ENCODE measurements at places on chromosomes 12 and 14. TPM values are rescaled to one million over a fixed set of nuclear protein-coding genes. Genes with fewer than 3 reads are reported as not detected.

- no peak for DNase-seq
These were observed 3.1 kb downstream of the SH2B3 start for GRCh38 chr12:111408686-111409402.

GRCh38 chr14:58297412-58297761 is 968 bp upstream of the ARID4A start:
- DNase-seq: no peak

- DNase-seq: no peak
These were observed 167.9 kb downstream of the PRKD1 start for GRCh38 chr14:29759521-29760340.

DNA sequence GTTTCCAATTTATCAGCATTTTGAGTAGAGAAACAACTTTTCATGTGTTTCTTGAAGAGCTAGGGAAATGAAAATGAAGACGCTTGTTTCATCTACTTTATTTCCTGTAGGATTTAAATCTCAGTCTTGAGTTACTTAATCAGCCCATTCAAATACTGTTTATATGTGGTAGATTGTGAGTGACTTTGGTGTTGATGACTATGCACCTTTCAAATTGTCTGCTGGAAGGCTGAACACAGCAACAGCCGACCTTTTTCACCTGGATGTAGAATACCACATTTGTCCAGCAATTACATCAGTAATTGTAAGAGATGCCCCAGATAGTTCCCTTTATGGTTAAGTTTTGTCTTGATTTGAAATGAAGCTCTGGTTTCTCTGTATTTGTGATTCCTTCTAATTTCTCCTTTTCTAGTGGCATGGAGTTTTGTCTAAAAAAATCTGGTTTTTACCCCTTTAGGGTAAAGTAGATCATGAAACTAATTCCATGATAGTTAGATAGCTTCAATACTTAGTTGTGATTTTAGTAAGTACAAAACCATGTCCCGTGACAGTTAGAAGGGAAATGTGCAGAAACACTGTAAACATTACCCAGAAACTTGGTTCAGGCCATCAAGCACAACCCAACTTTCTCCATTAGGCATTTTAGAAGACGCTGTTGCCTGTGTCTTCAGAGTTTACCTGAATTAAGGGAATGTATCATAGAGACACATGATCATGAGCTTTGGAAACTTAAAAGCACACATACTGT is 165.0 kb downstream of the SRGAP1 start:
- DNase-seq: no peak

DNA sequence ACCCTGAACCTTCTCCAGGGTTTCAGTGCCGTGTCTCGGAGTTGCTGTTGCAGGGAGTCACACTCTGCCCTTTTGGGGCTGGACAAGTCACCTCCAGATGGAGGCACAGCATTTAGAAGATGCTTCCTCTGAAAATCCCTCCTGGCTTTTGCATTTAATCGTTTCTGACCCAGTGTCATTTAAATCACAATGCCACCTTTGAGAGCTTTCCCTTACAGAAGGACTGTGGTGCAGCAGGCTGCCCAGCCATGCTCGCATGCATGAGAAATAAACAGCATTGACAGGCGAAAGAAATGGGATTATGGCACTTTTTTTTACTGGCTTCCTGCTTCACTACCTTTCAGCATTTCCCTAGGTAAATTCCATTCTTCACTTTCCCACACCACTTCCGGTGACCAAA is 113.4 kb upstream of the DYRK2 start:
- DNase-seq: no peak

DNA sequence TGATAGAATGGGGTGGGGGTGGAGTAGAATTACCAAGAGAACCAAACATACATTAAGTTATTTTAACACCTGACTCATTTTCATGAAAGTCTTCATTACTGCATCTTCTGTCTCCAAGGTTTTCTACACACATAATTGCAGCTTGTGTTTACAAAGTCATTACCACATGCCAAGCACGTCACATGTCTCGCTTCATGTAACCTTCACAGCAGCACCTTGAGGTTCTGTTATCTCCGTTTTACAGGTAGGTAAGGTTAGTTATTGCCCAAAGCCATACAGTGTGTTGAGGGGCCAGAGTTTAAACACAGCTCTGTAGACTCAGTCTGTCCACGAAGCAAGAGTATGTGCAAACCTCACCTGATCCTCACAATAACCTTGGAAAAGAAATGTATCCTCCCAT is 64.3 kb upstream of the RBM19 start:
- no peak for DNase-seq

DNA sequence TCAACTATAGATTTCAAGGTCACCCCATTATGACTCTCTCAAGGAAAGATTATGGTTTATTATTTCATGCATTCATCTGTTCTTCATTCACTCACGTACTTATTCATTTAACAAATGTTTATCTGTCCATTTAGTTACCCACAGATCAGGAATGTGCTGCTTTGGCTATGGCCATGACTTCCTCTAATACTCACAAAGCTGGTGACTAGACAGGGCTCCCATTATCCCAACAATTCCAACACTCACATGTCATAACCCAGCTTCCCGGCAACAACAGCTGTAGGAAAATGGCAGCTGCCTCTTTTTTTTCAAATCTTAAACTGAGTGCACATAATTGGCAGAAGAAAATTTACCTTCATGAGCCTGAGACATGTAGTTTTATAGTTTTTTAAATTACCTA is 190.8 kb upstream of the CCDC196 start:
- DNase-seq: no peak

GRCh38 chr14:84874436-84874835 is 655.5 kb upstream of the FLRT2 start:
- no peak for DNase-seq

The CLEC14A gene
- total RNA-seq: 90.1 TPM

DNA sequence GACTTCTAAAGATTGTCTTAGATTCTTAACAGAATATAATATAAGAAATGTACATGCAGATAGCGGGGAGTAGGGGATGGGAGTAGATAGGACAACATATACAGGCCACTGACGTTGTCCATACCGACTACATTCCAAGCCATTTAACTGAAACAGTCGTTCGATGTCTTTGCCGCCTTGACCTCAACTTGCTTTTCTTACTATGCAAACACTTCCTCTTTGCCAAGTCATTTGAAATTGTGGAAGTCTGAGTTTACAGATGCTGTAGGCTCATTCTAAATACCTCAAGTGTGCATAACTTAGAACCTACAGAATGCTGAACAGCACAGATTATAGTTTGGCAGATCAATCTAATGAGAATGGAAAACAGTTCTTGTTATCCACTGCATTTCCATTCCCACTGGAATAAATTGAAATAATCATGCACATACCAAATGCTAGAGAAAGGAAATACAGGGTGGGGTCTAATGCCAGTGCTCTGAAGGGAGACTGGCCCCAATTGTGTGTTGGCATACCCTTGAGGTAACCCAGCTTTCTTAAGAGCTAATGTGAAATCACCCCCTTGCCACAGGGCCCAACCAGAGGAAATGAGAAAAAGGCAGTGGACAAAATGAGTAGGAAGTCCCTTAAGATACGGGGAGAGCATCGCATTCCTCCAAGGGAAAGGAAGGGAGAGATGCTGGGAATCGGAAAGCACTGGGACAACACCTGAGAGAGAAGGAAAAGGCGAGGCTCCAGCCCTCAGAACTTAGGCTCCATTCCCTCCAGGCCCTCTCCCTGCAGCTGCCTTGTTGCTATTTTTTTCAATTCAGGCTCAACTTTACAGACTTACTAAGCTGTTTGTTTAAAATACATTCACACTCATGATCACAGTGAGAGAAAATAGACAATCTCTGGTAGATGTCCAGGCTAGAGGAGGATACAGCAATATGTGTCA is 380.9 kb upstream of the TMTC1 start:
- DNase-seq: no peak

- no peak for DNase-seq
These were observed at the start of gene SYNE3 for GRCh38 chr14:95516554-95517181. Gene SYNE3 (minus strand): TSS chr14:95516650. CDS start chr14:95475821, 40,829 bp downstream.

- no peak for DNase-seq
These were observed 13.9 kb downstream of the ZDHHC17 start for GRCh38 chr12:76777765-76778216.

GRCh38 chr12:117011988-117012805 is 87.0 kb downstream of the TESC start:
- no peak for DNase-seq

- DNase-seq: no peak
These were observed 360.2 kb downstream of the GALC start for GRCh38 chr14:87632796-87633195.

DNA sequence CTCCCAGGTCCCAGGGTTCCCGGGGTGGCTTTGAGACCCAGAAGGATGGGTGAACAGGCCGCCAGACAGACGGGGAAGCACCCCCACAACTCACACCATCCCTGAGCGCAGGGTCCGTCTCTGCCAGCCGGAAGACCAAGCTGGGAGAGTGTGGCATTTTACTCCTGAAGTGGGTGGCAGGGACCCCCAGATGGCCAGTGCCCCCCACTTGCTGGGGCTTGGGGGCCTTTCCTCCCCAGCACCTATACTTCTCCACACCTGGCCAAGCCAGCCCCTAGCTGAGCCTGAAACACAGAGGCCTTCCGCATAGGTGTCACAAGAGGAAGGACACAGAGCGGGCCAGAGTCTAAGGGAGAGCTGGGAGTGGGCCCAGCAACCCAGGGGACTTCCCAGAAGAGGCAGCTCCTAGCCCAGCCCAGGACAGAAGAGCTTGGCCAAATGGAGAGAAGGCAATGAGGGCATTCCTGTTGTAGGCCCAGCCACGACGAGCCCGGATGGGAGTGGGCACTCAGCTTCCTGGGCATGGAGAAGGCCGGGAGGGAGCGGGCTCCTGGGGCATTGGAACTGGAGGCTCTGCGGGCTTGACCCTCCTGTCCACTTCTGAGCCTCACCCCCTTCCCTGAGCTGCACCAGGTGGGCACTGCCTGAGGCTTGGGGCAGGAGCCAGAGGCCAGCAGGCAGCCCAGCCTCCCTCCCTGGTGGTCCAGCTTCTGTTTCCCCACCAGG is 3.3 kb downstream of the AHNAK2 start:
- DNase-seq: no peak

The PDE3A gene
- 2.0 TPM for total RNA-seq

The BEGAIN gene
- total RNA-seq: 0.20 TPM

The KRT72 gene
- total RNA-seq: not detected

The PROX2 gene
- total RNA-seq: not detected

The C12orf43 gene
- total RNA-seq: 10.5 TPM

GRCh38 chr12:58750484-58750883 is 169.8 kb downstream of the LRIG3 start:
- no peak for DNase-seq

DNA sequence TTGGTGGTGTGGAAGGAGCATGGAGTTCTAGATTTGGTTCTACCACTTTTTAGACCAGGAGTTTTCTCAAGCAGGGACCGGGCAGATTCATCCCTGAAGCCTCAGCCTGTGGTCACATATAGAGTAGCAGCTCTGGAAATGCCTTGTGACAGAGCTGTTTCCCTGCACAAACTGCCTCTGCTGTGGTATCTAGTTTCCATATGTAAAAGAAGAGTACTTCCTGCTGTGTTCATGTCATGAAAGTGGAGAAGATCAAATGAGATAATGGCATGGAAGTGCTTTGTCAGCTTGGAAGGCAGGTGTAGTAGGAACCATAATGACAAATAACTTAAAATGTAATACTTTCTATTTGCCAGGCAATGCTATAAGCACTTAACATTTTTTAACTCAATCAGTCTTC is 26.1 kb downstream of the OTUB2 start:
- DNase-seq: no peak

The ATL1 gene
- total RNA-seq: 0.40 TPM

The SSPN gene
- 0.22 TPM for total RNA-seq

The AGAP2 gene
- 0.20 TPM for total RNA-seq

- no peak for DNase-seq
These were observed 66.8 kb downstream of the TXNDC16 start for GRCh38 chr14:52485350-52485960.

DNA sequence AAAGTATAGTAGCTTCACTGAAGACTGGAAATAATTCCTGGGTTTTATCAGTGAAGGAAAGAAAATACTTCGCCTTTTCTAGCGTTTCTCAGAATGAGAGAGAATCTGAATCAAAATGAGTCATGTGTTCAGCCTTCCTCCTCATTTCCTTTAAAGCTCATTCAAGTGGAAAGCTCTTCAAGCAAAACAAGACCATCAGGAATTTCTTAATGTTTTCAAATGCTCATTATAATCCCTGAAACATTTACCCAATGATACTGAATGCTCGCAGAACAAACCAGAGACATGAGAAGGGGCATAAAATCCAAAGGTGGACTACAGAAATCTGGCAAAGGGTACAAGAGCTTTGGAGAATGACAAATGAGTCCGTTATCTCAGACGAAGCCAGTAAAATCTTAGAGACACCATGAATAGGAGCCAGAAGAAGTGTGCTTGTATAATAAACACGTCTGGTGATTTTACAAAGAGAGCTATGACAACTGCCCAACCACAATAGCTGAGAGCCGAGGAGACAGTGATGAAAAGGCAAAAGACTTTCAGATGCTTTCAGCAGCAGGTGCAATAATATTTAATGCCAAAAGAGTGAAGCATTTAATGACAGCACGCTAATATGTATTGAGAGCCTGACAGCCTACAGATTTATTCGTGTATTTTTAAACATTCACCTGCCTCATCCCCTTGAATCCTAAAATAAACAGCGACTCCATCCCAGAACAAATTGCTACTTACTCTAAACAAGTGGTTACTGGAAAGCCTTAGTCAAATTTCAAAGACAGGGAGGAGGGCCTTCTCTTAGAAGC is 19.0 kb downstream of the SPRING1 start:
- DNase-seq: peak; percentile 57

GRCh38 chr12:39065455-39065854 is 160.1 kb upstream of the CPNE8 start:
- no peak for DNase-seq

GRCh38 chr14:85075694-85076476 is 454.1 kb upstream of the FLRT2 start:
- no peak for DNase-seq

- peak; percentile 58 for DNase-seq
These were observed 3.2 kb upstream of the ZNF839 start for GRCh38 chr14:102316338-102316742.

GRCh38 chr12:27554421-27555186 is 30.6 kb downstream of the PPFIBP1 start:
- no peak for DNase-seq

The C12orf50 gene
- not detected for total RNA-seq
